ENCODE measurements at places on chromosomes 5 and 9. TPM values are rescaled to one million over a fixed set of nuclear protein-coding genes. Genes with fewer than 3 reads are reported as not detected.

The PCDHA6 gene
- not detected for total RNA-seq

The SPINK4 gene
- not detected for total RNA-seq

The FUT7 gene
- 1.3 TPM for total RNA-seq

The KIAA1958 gene
- 6.1 TPM for total RNA-seq

The PHF24 gene
- not detected for total RNA-seq

The OGN gene
- total RNA-seq, result not detected

The SPAAR gene
- total RNA-seq, result not detected

The FOXD4 gene
- total RNA-seq, result not detected

The PCDHB6 gene
- not detected for total RNA-seq

The ZNF474 gene
- total RNA-seq, result not detected
